ENCODE measurements at places on chromosomes 11 and 22. TPM values are rescaled to one million over a fixed set of nuclear protein-coding genes. Genes with fewer than 3 reads are reported as not detected.

DNA sequence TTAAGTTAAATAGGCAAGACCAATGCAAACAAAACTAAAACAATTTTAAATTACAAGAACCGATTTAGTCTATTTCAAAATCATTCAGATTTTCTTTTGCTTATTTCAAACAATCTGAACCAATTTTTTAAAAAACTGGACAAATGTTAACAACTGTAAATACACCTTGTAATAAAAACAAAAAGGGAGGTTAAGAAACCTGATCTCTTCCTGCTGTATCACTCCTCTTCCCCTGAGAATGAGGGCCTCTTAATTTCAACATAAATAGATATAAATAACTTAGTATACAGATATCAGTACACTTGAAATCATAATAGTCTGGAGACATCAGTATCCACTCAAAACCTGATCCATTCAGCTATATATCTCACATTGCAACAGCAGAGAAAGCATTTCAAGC lies 346.6 kb downstream of the TTC28 start:
- DNase-seq: no peak

- DNase-seq: no peak
Observed at GRCh38 chr11:115222863-115223530, 281.2 kb downstream of the CADM1 start.

GRCh38 chr11:68692871-68693483 lies 8.6 kb downstream of the GAL start:
- peak; percentile 43 for DNase-seq

- no peak for DNase-seq
Observed at GRCh38 chr11:87861030-87861429, 314.2 kb downstream of the RAB38 start.

DNA sequence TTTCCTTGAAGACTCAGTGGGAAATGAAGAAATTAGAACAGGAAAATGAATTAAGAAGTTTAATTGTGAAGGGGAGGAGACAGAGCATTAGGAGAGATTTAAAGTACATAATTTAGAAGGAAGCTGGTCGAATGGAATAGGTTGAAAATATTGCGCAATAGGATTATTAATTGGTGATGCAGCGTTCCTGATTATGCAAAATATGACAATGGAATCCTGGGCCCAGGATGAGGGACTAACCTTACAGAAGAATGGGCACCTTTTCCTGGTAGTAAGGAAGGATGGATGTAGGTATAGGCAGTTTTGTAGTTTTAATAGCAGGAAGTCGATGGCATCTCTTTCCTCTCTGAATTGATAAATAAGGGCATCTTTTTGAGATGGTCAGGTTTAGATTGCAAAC lies 7.8 kb downstream of the TTC12 start:
- no peak for DNase-seq

Gene CALCA
- 0.61 TPM for total RNA-seq

Gene RANGAP1
- total RNA-seq: 176 TPM

GRCh38 chr11:120125509-120125908 lies 12.4 kb downstream of the TRIM29 start:
- DNase-seq: no peak

GRCh38 chr11:45260071-45260470 lies 26.1 kb downstream of the SYT13 start:
- DNase-seq: no peak

- no peak for DNase-seq
Observed at GRCh38 chr22:29141078-29141688, 64.5 kb upstream of the EMID1 start.

DNA sequence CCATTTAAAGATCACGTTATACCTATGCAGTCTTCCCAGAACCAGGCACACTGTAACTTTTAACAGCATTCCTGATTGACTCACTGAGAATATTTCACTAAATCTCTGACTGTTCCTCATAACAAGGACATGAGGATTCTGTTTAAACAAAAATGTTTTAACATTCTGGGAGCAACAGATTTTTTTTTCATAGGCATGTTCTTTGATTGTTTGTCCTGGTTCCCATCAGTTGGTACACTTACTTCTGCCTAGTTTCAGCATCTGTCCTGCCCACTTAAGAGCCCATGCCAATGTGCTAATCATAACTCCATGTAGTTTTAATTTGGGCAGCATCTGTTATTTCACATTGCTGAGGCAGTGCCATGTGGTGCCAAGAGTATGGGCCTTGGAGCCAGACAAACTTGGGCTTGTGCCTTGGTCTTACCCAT lies 138.5 kb upstream of the CTSC start:
- no peak for DNase-seq

Gene SLC29A2
- total RNA-seq: 32.4 TPM

DNA sequence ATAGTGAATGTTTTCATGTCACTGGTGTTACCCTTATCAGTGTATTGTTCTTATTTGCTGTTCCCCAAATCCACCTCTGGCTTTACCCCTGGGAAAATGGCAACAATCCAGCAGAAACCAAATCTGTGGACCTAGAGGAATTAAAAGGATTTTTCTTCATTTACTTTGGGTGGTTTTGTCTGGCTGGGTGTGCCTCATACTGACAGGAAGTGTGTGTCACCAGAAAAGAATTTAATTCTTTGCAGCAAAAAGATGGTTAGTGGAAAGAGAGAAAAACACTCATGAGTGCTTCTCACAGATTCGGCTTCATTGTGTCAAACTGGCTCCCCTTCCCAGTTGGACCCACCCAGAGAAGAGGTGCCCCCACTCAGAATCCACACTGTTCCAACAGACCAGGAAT lies 38.9 kb downstream of the FZD4 start:
- DNase-seq: no peak

DNA sequence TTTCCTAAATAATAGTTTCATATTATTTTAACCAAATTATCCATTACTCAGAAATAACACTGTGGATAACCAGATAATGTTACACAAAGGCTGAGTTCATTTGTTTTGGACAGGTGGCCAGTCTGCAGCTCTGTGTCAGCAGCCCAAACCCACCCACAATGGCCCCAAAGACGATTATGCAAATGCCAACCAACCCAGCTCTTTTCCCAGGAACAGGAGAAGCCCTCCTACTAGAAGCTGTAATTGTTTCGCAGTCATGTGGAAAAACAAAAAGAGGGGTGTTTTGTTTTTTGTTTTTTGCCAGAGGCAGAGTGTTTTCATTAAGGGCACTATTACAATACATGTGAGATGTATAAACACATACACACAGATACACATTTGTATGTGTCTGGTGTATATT lies 102.1 kb downstream of the FCHSD2 start:
- DNase-seq: no peak

DNA sequence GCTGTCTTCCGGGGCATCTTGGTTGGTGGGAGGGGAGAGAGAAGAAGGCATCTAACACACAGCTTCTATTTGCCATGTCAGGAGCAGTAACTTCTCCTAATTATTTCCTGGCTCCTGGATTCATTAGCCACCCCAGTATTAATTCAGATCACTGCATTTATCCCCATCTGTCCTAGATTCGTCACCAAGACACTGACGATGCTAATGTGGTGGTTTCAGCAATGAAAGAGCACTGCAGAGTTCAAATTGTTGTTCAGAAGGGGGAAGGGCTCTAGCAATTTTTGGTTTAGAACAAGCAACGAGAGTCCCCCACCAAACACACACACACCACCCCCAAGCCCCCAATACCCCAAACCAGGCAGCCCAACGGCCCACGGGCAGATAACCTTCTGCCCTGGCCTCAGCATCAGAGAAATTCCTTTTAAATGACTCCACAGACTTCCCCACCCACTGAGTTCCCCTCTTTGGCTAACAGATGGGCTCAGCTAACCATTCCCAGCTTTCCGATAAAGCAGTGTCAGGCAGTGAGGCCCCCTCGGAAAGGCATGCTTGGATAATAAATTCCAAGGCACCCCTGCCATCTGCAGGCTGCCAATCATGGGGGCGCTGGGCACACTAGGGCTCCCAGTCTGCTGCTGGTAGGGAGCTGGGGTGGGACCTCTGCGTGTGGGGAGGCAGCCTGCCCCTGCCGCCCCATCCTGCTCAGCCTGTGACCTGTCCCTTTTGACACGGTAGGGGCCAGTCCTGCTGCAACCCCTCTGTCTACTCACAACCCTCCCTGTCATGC lies 453.5 kb downstream of the MIAT start:
- DNase-seq: no peak

Gene GLB1L2
- total RNA-seq: 7.9 TPM

- no peak for DNase-seq
Observed at GRCh38 chr11:60720460-60720859, 4.1 kb upstream of the MS4A18 start.

Gene OR51B4
- not detected for total RNA-seq

- DNase-seq: no peak
Observed at GRCh38 chr11:44188643-44189042, 93.2 kb downstream of the EXT2 start.

Gene SLC7A4
- 0.27 TPM for total RNA-seq

GRCh38 chr11:64503186-64503753 lies 87.8 kb upstream of the SLC22A12 start:
- no peak for DNase-seq

DNA sequence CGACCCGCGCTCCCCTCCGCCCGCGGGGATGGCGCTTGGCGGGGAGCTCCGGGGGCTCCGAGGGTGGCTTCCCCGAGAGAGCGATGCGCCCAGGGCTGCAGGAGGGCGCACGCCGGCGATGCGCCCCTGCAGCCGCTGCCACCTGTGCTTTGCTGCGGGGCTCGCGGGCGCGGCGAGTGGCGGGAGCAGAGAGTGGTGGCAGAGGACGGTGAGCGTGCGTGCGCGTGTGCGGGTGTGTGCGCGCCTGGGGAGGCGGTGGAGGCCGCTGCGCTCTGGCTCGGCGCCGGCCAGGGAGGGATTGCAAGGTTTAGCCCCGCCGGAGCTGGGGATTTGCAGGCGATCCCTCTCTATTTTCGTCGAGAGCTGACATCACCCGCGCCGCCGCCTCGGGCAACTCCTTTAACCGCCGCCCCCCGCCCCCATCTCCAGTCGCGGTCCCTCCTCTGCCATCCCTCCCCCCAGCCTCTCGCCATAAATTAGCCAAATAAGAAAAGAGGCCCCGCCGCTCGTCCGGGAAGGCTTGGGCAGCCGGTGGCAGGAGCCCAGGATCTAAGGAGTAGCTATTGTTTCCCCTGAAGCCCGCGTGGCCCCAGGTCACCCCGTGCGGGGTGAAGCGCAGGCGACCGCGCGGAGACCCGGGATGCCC lies at the start of gene SLC1A2:
Gene SLC1A2, minus strand, starts transcription at position 375 of the 646 bp plus-strand sequence. CDS start 592 bp downstream, outside the sequence.
- DNase-seq: peak; percentile 71
